ENCODE measurements at places on chromosomes 4 and X. TPM values are rescaled to one million over a fixed set of nuclear protein-coding genes. Genes with fewer than 3 reads are reported as not detected.

DNA sequence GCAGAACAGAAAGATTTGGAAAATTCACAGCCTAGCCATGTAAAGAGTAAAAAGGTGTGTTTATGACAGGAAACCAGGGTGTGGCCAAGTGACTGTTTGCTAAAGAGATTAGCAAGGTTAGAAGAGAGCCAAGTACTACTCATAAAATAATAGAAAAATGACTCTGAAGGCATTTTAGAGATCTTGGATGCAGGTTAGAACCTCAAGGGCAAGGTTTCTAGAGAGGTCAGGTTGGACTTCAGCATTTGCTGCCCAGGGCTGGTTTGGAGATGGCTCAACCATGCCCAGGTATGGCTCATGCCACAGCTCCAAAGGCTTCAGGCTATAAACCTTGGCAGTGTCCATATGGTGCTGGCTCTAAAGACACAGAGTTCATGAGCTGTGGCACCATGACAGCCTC lies 40.6 kb upstream of the ADGRA3 start:
- no peak for DNase-seq

CPE gene
- polyA plus RNA-seq = 11.8 TPM

ENPEP gene
- polyA plus RNA-seq = 0.14 TPM

GUCY1A1 gene
- 1.9 TPM for polyA plus RNA-seq

GRCh38 chrX:148371291-148371690 lies 129.1 kb upstream of the AFF2 start:
- no peak for DNase-seq

GRCh38 chrX:78075787-78076389 lies 28.2 kb upstream of the PGK1 start:
- no peak for DNase-seq

PDZD4 gene
- 0.04 TPM for polyA plus RNA-seq

- DNase-seq = peak; percentile 67
Observed at GRCh38 chr4:10018818-10019461, 2.4 kb downstream of the SLC2A9 start.

UGT2B17 gene
- polyA plus RNA-seq = not detected

DNA sequence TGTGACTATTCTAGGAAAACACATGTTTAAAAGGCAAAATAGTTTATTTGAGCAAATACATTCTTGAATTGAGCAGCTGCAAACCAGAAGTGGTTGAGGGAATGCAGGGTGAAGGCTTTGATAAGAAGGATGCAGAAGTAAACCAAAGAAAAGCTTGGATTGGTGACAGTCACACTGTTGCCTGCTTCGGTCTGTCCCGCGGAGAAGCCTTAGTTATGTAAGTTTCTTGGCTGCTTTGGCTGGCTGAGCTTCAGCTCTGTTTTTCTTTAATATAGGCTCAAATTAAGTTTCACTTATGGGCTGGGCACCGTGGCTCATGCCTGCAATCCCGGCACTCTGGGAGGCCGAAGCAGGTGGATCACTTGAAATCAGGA lies 67.6 kb downstream of the FAM53A start:
- no peak for DNase-seq

GRCh38 chr4:45410701-45411210 lies 684.4 kb upstream of the GNPDA2 start:
- DNase-seq = no peak

PLP1 gene
- polyA plus RNA-seq = 0.47 TPM

DNA sequence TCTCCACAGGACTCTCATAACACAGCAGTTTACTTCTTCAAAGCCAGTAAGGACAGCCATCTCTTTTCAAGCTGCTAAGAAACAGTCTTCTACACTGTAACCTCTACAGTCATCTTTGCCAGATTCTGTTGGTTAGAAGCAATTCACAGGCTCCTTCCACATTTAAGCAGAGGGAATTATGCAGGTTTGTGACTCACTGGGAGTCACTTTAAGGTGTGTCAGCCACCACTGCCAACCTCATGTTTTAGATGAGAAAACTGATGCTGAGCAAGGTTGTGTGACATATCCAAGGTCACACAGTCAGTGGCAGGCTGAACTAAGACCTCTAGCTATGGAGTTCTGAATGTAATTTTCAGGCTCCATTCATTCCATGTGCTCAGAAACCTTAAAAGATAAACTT lies 143.5 kb downstream of the QDPR start:
- no peak for DNase-seq

SNX25 gene
- 12.6 TPM for polyA plus RNA-seq

DNA sequence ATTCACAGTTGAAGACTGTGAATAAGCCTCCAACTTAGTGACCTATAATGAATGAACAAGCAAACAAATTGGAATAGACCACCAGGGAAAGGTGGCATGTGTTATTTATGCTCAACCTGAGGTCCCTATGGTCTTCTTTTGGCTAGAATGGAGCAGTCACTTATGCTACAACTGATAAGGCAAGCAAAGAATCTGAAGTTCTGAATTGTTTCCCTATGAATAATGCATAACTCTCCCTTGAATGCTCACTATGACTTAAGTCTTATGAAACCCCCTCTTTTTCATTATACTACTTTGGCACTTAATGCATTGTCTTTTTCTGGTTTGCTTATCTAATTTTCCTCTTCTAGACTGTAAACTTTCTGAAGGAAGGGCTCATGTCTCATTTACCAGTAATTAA lies 2.6 kb downstream of the GIMD1 start:
- DNase-seq = no peak

GRCh38 chr4:47744253-47744652 lies 93.6 kb downstream of the CORIN start:
- DNase-seq = no peak

Measured in AG04450 (cell line).